ENCODE measurements at places on chromosomes 11 and 22.

- no peak for DNase-seq
Measured at GRCh38 chr11:60389279-60389910, 6.9 kb upstream of the MS4A14 start.

DNA sequence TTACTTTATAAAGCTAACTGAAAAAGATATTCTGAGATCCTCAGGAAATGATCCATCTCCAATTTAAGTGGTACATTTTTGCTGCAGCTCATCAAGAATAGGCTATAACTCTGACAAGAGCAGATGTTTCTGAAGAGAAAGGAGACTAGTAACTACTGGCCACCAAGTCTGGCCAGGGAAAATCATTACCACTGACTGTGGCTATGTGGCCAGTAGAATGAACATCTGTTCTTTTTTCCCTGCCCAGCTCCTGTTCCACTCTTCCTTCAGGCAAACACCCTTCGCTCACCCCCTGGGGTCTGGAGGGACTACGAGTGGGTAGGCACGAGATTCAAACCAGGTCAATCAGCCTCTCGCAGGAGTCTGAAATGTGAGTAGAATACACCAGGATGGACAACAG lies 23.9 kb downstream of the TMEM123 start:
- no peak for DNase-seq

DNA sequence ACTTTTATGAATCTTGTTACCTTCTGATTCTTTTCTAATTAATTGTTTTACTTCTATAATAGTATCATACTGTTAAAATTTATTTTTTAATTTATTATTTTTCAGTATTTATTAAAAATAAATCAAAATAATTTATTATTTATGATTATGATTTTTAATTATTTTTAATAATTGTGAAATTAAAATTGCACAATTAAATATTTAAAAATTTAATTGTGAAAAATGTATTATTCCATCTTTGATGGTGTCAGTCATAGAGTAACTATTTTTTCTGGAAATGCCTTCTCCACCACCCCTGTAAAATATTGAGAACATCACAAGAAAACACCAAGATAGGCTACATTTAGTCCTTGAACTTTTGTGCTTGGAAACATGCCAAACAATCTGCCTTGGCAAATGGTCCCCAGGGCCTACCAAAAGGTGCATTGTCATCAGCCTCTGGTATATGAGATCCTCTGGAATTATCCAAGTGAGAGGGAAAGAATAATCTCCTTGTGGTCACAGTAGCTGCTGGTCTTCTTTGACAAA lies at the start of gene OR8H2:
OR8H2 (plus strand) TSS at position 478 of the 528 bp plus-strand sequence. CDS start 1,356 bp downstream, outside the sequence.
- DNase-seq, result no peak

DNA sequence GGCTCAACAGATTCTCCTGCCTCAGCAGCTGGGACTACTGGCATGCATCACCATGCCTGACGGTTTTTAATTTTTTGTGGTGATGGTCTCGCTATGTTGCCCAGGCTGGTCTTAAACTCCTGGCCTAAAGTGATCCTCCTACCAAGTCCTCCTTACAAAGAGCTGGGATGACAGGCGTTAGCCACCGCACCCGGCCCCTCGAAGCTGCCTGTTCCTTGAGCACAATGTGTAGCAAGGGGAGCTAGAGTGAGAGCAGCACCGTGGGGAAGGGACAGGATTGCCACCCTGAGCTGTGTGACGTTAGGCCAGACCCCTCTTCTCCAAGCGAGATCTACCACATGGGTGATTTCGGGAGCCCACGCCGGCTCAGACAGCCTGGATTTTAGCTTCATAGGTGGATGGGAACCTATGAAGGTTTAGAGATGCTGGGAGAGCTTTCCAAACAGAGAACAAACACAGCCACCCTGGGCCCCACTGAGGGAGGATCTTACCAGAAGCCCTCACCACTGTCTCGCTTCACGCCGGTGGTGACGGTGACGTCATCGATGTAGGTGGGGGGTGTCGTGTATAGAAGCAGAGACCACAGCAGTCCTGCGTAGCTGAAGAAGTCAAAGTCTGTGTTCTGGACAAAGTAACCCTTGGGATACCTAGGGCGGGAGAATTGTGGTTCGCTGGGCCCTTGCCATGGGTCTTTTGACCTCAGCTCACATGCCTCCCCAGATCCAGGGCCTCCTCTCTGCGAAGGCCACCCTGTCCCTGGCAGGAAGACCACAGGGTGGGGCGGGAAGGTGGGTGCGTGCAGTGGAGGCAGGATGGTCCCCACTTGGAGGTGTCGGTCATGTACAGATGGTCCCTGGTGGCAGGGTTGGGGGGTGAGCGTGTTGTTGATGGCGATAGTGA lies 23.1 kb downstream of the RGL4 start:
- DNase-seq, result no peak

DNA sequence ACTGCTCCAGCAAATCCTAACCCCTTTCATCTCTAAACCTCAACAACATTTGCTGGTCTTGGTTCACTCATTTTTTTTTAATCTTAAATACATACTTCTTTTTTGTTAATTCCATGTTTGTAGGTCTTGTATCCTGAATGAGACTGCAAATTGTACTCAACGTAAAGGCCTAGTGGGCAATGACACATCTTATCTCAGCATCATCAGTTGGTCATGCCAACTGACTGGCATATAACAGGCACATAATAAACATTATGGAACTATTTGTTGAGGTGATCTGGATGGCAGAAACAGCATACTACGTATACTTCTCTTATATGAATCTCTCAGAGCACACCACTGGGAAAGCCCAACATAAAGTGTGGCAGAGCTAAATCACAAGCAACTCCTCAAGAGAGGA lies 116.7 kb downstream of the RBFOX2 start:
- DNase-seq, result no peak
